Activated CD4-positive, alpha-beta T cell treated with anti-CD3 and anti-CD28 coated beads, Interleukin-2, amount 50 U/mL, for 4 hours (primary cell): ENCODE measurements at places on chromosomes 7 and 10.

- no peak for DNase-seq
These were observed 27.1 kb upstream of the ZFAND2A start for GRCh38 chr7:1187127-1187526.

DNA sequence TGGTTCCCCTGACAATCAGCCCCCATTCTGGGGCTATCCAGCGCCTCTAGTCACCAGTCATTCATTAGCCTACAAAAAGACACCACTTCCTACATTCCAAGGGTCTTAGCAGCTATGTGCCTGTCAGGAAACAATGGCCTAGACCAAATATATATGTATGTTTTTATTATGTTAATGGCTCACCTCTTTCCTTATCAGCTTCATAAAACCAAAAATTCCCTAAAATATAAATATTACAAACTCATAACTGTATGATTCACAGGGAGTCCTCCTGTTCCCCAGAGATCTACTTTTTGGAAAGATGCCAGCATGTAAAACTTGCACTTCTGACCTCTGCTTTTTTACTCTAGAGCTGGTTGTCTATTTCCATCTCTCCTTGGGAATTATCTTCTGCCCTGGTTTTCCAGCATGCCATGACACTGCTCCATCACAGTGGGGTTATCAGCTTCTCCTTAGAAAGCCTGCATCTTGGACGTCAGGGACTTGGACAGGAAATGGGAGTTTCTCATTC, 79.2 kb downstream of the ABCA13 start:
- no peak for DNase-seq

DNA sequence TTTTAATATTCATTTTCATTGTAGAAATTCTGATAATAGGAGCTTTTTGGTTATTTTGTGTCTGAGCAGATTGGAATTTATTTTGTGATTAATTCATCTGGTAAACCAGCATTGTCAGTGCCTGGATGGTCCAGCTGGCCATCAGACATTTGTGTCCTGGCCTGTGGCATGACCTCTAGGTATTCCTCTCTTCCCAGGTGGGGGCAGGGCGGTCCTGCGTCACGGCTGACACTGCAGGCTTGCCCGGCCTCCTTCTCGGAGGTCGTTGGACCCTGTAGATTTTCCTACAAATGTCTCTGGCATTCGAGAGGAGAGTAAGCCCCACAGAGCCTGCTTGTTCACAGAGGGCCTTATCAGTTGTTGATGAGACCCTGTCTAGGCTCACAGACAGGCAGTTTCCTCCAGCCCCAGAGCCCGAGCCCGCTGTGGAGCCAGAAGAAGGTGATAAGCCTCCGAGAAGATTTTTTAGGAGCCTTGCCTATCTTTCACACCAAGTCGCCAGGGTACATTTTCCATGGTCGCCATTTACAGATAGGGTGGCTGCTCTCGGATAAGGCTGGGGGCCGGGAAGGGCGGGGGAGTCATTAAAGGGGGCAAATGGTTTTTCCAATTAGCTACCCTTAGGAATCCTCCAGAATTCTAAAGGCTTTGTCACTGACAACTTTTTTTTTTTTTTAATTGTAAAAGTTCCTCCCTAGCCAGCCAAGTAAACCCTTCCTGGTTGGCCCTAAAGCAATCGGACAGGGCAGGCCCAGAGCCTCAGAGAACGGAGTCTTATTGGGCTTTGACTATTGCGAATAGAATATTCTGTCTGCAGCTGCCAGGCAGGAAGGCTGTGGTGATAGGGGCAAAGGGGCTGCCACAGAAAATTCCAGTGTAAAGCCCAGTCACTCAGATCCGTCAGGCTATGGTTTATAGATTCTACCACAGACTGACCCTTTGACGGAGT, 78.1 kb upstream of the TBX20 start:
- no peak for DNase-seq

- no peak for DNase-seq
These were observed 71.3 kb downstream of the HDAC9 start for GRCh38 chr7:18566829-18567228.

DNA sequence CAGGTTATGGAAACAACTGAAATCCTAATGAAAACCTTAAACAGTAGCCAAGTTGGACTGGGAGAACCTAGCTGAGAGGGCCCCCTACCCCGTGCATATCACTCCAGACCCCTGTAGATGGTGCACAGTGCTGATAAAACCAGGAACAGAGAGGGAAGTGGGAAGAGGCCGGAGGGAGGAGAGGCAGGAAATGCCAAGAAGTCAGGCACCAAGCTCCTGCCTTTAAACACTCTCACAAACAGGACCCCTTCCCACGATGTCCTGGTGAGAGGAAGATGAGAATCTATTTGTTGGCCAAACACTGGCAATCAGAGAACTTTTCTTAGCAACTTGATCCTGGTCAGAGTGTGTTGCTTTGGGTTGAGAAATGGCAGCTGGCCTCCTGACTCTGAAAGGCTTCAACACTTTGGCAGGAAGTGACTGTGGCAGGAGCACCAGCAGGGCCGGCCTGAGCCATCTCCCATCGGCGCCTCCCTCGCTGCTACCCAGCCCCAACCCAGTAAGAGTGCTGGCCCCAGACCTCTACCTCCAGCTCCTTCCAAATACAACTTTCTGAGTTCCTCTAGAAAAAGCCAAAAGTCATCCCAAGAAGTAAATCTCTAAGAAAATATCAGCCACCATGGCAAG, 39.5 kb downstream of the GSDME start:
- no peak for DNase-seq

DNA sequence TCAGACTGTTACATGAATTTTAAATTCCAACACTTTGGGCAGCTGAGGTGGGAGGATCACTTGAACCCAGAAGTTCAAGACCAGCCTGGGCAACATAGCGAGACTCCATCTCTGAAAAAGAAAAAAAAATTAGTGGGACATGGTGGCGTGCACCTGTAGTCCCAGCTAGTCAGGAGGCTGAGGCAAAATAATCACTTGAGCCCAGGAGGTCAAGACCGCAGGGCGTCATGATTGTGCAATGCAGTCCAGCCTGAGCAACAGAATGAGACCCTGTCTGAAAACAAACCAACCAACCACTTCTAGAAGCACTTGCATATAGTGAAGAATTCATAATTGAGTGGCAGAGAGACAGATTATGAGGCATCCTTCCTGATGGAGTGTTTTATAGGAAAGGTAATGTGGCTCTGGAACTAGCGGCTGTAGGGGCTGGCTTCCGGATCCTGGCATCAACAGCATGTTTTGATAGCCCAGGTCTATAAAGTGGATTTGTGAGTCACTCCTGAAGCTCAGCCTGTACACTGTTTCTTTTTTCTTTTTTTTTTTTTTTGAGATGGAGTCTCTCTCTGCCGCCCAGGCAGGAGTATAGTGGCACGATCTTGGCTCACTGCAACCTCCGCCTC, 40.3 kb upstream of the RSBN1L start:
- DNase-seq: no peak

- no peak for DNase-seq
These were observed 59.1 kb downstream of the AUTS2 start for GRCh38 chr7:69657331-69657730.

DNA sequence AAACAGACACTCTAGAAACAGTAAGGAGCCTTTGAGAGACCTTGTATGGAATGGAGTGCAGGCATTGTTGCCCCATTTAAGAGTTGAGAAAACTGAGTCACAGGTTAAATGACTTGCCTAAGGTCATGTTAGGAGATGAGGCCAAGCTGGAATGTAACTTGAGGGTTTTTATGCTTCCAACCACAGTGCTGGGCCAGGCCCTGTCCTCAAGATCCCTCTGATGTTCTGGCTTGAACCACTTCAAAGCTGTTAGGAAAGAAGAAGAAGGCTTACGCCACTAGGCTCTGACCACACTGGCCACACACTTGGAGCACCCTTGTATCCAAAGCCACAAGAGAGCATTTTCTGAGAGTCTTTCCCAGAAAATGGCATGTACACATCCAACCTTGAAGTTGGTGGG, 42.7 kb downstream of the PLAU start:
- no peak for DNase-seq

DNA sequence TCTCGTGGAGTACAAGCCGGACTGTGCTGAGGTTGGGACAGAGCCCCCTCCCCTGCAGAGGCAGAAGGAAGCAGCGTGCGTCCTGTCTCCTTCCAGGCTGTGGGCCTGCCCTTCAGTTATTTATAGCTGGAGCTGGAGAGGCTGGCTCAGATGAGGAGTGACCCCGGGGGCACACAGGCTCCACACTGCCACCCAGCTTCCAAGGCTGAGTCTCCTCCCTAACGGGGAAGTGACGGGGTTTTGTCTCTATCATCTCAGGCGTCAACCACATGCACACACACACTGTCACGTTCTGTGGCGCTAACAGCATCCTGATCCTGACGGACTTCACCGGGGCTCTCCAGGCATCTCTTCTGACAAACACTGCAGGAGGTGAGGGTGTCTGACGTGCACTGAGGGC, 25.4 kb downstream of the AMZ1 start:
- DNase-seq: no peak

GRCh38 chr7:4692055-4692454, 10.0 kb downstream of the FOXK1 start:
- DNase-seq: no peak

DNA sequence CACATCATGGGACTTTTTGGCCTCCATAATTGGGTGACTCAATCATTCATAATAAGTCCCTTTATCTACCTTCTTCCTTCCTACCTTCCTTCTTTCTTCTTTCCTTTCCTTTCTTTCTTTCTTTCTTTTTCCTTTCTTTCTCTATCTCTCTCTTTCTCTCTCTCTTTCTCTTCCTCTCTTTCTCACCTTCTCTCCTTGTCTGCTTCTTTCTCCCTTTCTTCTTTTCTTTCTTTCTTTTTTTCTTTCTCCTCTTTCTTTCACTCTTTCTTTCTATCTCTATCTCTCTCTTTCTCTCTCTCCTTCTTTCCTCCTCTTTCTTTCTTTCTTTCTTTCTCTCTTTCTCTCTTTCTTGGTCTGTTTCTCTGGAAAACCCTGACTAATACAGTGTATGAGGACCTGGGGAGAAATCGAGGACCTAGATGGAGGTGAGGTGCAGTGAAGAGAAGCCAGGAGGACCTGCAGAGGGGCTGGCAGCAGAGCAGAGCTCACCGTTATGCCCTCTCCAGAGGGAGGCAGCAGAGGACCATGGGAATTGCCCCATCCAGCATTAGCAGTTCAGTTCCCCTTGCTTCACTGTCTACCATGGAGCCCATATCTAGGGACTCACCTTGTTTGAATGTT, 52.7 kb upstream of the BTRC start:
- peak; percentile 26 for DNase-seq

DNA sequence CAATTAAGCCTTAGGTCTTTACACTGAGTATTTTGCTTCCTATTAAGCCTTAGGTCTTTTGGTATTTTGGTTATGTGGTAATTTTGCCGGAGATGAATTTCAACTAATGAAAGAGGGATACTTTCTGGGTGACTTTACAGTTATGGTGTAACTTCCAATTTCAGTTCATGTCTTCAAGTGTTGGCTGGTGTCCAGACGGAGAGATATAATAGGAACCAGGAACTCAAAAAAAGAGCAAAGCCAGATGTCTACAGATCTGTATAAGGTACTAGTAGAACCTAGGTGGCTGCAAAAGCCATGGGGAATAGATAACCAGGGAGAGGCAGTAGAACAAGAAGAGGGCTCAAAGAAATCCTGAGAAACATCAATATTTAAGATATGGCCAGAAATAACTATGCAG, 12.3 kb downstream of the ERCC6 start:
- DNase-seq: no peak

DNA sequence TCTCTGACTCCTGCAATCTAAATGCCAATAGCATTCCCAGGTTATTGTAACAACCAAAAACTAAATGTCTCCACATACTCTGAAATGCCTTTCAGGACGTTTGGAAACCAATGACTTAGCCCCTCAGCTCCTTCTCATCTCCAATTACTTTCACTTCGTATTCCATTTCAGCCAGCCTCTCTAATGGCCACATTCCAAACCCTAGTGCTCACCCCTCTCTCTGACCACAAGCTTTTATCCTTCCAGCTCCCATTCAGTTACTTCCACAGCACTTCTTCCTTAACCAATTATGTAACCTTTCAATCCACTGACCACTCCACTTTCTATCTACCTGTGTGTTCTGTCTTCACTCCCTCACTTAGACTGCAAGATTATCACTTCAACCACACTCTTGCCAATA, 4.3 kb downstream of the NOC3L start:
- DNase-seq: no peak

GRCh38 chr7:27161214-27161720, 4.1 kb downstream of the HOXA9 start:
- DNase-seq: no peak

- DNase-seq: no peak
These were observed 40.7 kb downstream of the PRKAR2B start for GRCh38 chr7:107085180-107085579.

DNA sequence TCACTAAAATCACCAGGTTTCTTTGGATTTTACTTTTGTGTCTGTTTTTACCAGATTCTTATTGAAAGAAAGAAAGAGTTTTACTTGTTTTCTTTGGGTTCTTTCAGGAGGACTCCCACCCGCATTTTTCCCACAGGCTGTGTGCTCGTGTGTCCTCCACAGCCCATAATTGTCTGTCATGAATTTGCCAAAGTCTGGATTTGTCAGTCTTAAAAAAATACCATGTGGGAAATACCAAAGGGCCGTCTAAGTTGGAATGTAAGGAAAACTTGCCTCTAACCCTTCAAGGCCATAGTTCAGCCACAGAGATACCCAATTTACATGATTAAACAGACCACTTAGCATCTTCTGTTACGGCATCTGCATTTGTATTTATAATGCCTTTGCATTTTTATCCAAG, 41.3 kb upstream of the INHBA start:
- no peak for DNase-seq

DNA sequence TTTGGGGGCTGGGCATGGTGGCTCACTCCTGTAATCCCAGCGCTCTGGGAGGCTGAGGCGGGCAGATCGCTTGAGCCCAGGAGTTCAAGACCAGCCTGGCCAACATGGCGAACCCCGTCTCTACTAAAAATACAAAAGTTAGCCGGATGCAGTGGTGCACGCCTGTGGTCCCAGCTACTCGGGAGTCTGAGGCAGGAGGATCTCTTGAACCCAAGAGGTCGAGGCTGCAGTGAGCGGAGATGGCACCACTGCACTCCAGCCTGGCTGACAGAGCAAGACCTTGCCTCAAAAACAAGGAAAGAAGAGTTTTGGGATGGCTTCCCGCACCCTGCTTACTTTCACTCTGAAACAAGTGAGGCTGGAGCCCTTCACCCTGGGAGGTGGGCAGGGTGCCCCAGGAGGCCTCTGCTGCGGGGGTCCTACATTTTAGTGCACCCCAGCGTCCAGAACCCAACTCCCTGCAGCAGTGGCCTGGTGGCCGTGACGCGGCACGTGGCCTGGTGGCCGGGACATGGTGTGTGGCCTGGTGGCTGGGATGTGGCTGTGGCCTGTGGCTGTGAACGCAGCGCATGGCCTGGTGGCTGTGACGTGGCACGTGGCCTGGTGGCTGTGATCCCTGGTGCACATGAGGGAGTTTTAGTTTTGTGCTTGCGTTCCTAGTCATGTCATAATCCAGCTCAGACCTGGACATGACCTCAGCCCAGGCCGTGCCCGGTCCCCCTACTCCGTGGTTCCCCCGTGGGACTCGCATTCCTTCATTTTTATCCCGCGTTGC, 9.3 kb downstream of the KNDC1 start:
- no peak for DNase-seq
